ENCODE measurements at places on chromosomes 1 and 21.

DNA sequence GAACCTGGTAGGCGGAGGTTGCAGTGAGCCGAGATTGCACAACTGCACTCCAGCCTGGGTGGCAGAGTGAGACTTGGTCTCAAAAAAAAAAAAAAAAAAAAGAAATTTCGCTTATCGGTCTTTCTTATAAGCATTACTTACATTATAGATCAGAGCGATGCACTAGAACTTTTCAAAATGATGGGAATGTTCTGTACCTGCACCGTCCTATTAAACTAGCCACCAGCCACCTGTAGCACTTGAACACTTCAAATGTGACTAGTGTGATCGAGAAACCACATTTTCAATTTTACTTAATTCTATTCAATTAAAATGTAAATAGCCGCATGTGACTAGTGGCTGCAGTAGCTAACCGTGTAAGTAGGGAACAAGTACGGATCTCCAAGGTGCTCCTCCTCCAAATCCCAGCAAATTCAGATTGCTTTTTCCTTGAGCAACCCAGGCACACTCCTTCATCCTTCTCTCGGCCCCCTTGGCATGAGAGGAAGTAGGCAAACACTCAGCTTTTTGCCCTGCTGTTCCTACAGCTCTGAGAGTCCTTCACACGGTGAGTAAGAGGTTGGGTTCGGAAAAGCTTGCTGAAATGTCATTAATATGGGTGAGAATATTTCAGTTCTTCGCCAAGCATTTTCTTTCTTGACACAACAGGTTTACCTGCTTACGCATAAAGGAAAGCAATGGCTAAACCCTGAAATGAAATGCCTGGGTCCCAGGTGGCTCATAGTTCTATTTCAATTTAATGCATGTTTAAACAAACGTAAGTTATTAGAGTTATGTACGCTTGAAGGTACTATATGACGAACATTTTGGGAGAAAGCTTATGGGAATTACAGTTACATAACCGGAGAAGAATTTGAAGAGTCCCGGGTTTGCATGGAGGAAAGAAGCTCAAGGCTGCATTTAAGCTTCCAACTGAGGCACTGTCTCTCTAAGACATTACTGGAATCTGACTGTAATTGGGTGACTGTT lies 69.5 kb upstream of the HUNK start:
- DNase-seq, result no peak

DNA sequence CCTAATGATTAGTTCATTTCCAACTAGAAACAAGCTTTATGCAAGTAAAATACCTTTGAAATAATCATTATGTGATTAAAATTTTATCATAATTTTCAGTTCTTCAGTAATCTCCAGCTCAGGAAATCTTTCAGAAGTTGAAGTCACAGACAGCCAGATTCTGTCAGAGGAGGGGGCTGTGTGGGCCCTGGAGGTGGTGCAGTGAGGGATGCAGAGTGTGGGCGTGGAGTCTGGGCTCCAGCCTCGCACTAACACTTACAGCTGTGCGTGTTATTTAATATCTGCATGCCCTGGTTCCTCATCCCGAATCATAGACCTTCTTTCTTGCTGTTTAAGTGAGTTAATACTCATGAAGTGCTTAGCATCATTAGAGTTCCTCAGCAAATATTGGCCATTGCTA lies 23.9 kb downstream of the WDR64 start:
- DNase-seq, result peak; percentile 12

DNA sequence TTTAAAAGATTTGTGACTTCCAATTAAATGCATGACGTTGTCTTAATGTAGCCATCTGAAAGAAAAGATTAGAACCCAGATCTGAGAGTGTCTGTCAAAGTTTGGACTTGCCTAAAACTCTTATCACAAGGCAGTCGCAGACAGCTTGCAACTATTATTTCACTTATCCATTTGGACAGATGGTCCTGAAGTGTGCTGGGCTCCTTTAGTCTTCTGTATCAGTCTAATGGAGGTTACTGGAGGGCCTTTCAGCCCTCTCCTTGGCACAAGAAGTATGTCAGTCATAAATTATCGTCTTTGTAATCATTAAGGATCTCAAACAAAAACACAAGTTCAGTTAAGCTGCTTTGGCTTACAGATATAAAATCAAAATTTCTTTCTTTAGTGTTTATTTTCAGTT lies 15.5 kb downstream of the PROX1 start:
- DNase-seq, result no peak

GRCh38 chr1:233614173-233614742 lies 352 bp downstream of the KCNK1 start:
- DNase-seq, result no peak

- no peak for DNase-seq
These were observed 1.6 kb downstream of the ZNF648 start for GRCh38 chr1:182059936-182060335.
